ENCODE measurements at places on chromosomes 16 and 17. TPM values are rescaled to one million over a fixed set of nuclear protein-coding genes. Genes with fewer than 3 reads are reported as not detected.

Gene USH1G
- total RNA-seq = 0.48 TPM

Gene CCL7
- not detected for total RNA-seq

Gene MAF
- 4.2 TPM for total RNA-seq

Gene ZNF174
- total RNA-seq = 12.6 TPM

Gene SLC2A4
- total RNA-seq = 0.35 TPM

Gene MYH2
- total RNA-seq = not detected

Gene C1QTNF1
- 19.9 TPM for total RNA-seq

Gene HLF
- total RNA-seq = 19.8 TPM

Gene PIMREG
- total RNA-seq = 15.8 TPM

GRCh38 chr17:62760945-62761267 lies 47.2 kb downstream of the MARCHF10 start:
- no peaks in the 10 kb centered on the region for H3K4me1 ChIP-seq
- H3K36me3 ChIP-seq = no peaks in the 10 kb centered on the region
- no peak overlapping the region for H3K27ac ChIP-seq
- H3K27me3 ChIP-seq = no peaks in the 10 kb centered on the region
- DNase-seq = no peak

DNA sequence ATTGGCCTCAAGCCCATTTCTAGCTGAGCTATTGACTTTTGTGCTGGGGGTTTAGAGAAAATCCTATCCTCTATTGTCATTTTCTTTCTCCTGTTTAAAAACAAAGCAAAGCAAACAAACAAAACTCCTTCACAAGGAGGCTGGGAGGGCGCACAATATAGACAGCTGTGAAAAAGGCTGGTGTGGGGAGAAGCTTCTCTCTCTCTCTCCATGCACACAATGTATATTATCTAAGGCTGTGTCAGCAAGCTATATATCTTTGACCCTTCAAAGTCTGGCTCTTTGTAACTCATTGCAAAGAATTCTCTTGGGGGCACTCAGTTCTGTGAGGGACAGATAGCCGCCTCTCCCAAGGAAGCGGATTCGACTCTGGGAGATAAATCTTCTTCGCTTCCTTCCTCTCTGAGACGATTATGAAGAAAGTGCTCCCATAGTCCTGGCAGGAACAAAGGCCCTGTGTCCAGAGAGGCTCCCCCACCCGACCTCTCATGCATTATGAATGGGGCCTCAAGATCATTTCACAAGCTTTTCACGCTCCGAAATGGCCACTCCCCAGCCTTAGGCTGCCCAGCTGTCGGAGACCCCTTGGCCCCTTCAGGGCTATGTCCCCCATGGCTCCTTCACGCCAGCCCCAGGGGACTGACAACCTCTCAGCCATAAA lies 33.2 kb upstream of the MEAK7 start:
- H3K4me3 ChIP-seq = no peak overlapping the region
- H3K36me3 ChIP-seq = no peaks in the 10 kb centered on the region
- peaks cover 91% of the 10 kb centered on the region for H3K4me1 ChIP-seq
- no peaks in the 10 kb centered on the region for H3K27me3 ChIP-seq
- H3K27ac ChIP-seq = peak overlapping the region; percentile 73

GRCh38 chr16:51621610-51622009 lies 470.5 kb upstream of the SALL1 start:
- H3K27me3 ChIP-seq = no peaks in the 10 kb centered on the region
- no peak overlapping the region for H3K27ac ChIP-seq
- no peak for DNase-seq
- no peaks in the 10 kb centered on the region for H3K4me1 ChIP-seq

- no peak for DNase-seq
- no peaks in the 10 kb centered on the region for H3K36me3 ChIP-seq
- H3K4me3 ChIP-seq = no peak overlapping the region
- no peaks in the 10 kb centered on the region for H3K27me3 ChIP-seq
Observed at GRCh38 chr16:5781436-5781835, 683.8 kb upstream of the EEF2KMT start.

DNA sequence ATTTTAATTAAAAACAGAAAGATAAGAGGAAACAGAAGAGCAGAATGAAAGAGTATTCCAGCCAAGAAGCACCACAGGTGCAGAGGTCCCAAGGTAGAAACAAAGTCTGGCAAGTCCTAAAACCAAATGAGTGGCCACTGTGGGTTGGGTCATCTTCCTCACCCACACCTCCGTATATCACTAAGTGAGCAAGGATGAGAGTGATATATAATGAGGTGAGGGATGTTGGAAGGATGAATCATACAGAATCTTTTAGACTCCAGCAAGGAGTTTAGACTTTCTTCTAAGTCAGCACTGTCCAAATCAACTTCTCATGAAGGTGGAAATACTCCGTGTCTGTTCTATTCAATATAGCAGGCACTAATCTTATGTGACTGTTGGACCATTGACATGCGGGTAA lies 70.8 kb downstream of the SHISA9 start:
- H3K27me3 ChIP-seq = no peaks in the 10 kb centered on the region
- no peaks in the 10 kb centered on the region for H3K4me1 ChIP-seq
- H3K36me3 ChIP-seq = no peaks in the 10 kb centered on the region
- no peak overlapping the region for H3K27ac ChIP-seq

DNA sequence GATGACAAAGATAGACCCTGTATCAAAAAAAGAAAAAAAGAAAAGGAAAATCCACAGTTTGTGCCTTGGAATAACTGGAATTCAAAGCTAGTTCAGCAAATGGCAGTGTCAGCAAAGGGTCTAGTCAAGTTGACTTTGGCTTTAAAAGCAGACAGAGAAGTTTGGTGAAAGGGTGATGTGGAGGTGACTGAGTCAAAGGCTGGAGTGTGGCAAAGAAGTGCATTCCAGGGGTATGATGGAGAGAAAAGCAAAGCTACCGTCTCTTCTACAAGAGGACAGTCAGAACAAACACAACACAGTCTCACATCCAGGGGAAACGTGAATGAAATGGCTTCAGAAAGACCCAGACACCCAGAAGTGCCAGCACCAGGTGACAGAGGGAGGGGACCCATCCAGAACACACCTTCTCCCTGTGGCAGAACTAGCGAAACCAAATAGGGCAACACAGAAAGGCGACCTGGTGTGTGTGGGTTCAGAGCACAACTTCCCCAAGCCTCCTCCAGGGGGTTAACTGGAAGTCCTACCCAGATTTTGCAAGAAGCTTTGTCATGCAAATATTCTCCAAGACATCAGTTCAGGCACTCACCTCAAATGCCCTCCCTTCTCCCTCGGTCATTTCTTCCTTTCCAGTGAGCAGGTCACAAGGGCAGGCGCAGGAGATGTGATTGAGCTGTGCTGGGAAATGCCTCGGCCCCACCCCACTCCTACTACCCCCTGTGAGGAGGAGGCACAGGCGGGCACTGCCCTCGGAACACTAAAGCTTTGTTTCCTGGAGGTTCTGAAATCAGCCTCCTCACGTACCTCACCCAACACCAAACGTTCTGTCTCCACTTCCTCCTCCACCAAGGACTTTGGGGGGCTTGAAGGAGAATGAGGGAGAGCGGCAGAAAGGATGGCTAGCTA lies 481.9 kb downstream of the SOX9 start:
- peaks cover 11% of the 10 kb centered on the region for H3K4me1 ChIP-seq
- H3K36me3 ChIP-seq = no peaks in the 10 kb centered on the region
- no peak for DNase-seq
- no peak overlapping the region for H3K27ac ChIP-seq

DNA sequence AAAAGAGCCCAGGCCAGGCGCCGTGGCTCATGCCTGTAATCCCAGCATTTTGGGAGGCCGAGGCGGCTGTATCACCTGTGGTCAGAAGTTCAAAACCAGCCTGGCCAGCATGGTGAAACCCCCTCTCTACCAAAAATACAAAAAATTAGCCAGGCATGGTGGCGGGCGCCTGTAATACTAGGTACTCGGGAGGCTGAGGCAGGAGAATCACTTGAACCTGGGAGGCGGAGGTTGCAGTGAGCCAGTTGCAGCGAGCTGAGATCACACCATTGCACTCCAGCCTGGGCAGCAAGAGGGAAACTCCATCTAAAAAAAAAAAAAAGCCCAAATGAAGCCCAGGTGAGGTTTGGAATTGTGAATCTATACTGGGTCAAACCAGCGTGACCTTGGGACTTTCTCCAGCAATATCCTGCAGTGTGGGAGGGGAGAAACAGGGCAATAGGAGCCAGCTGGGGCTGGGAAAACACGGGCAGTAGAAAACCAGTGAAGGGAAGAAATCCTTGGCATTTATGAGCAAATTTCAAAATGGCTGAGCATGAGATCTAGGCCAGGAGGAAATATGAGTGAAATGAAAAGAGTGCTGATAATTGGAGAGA lies 8.2 kb upstream of the DHX8 start:
- DNase-seq = no peak
- no peak overlapping the region for H3K4me3 ChIP-seq
- H3K36me3 ChIP-seq = no peaks in the 10 kb centered on the region
- H3K27ac ChIP-seq = no peak overlapping the region

DNA sequence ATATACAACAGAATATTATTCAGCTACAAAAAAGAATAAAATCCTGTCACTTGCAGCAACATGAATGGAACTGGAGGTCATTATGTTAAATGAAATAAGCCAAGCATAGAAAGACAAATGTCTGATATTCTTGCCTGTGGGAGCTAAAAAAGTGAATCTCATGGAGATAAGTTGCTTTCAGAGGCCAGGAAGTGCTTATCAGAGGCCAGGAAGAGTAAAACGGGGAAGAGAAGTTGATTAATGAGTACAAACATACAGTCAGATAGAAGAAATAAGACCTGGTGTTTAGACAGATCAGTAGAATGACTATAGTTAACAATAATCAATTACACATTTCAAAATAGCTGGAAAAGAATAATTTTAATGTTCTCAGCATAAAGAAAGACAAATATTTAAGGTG lies 54.4 kb upstream of the CPHXL start:
- no peaks in the 10 kb centered on the region for H3K27me3 ChIP-seq
- H3K4me3 ChIP-seq = no peak overlapping the region
- no peak for DNase-seq
- no peaks in the 10 kb centered on the region for H3K4me1 ChIP-seq
- H3K36me3 ChIP-seq = no peaks in the 10 kb centered on the region
- H3K27ac ChIP-seq = no peak overlapping the region

DNA sequence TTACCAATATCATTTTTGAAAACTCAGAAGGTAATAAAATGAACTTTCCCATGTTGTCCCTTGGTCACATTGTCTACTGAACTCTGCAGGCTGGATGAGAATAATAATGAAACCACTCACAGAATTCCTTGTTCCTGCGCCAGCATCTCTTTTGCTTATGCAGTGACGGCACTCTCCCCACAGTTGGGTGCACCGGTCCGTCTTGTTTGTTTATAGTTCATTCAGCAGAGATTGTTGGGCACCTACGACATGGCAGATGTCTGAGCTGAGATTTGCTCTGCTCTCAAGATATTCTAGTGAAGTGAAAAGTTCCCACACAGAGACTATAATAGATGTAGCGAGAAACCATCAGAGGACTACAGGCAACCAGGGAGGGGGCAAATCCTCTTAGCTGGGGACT lies 375.7 kb upstream of the CDH11 start:
- no peak for DNase-seq
- H3K36me3 ChIP-seq = no peaks in the 10 kb centered on the region
- no peak overlapping the region for H3K4me3 ChIP-seq
- H3K27me3 ChIP-seq = no peaks in the 10 kb centered on the region
- H3K4me1 ChIP-seq = no peaks in the 10 kb centered on the region

DNA sequence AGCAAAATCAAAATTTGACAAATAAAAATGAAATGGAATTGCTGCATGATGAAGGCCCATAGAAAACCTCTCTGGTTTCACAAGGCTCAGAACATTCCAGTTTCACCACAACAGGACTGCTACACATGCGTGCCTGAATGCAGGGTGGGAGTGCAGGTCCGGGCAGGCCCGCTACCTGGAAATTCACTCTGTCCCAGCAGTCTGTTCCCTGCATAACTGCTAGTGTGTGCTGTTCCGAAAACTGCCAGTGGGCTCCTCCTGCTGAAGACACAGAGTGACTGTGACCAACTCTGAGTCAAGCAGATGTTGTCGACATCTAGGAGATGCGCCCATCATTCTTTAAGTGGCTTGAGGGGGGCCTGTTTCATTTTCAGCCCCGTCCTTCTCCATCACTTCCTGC lies 284.8 kb upstream of the MAF start:
- H3K4me3 ChIP-seq = no peak overlapping the region
- no peak for DNase-seq
- no peaks in the 10 kb centered on the region for H3K36me3 ChIP-seq
- no peaks in the 10 kb centered on the region for H3K27me3 ChIP-seq

GRCh38 chr17:74130276-74130675 lies 73.2 kb upstream of the RPL38 start:
- no peaks in the 10 kb centered on the region for H3K4me1 ChIP-seq
- no peaks in the 10 kb centered on the region for H3K36me3 ChIP-seq
- H3K4me3 ChIP-seq = no peak overlapping the region

- no peak overlapping the region for H3K4me3 ChIP-seq
- H3K36me3 ChIP-seq = no peaks in the 10 kb centered on the region
- H3K4me1 ChIP-seq = no peaks in the 10 kb centered on the region
- no peak for DNase-seq
- H3K27ac ChIP-seq = no peak overlapping the region
Observed at GRCh38 chr16:48932216-48932855, 322.4 kb upstream of the N4BP1 start.

DNA sequence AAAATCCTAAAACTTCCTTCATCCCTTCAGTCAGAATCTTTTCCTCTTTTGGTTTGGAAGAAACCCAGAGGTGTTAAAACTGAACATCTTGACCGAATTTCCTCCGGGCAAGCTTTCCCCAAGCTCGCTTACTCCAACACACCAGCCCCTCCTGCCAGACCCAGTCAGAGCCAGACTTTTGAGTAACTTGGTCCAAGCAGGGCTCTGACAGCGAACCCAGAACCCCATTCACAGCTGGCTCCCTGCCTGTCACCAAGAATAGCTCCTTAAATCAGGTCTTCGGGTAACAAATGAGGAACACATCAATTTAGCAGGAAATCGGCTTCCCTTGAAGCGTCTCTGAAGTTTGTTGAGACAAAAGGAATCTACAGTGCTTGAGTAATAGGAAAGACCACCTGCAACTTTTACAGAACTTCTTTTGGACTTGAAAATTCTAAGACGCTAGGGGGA lies 27.3 kb downstream of the GAS7 start:
- no peaks in the 10 kb centered on the region for H3K4me1 ChIP-seq
- H3K27me3 ChIP-seq = no peaks in the 10 kb centered on the region
- no peaks in the 10 kb centered on the region for H3K36me3 ChIP-seq
- H3K27ac ChIP-seq = no peak overlapping the region

DNA sequence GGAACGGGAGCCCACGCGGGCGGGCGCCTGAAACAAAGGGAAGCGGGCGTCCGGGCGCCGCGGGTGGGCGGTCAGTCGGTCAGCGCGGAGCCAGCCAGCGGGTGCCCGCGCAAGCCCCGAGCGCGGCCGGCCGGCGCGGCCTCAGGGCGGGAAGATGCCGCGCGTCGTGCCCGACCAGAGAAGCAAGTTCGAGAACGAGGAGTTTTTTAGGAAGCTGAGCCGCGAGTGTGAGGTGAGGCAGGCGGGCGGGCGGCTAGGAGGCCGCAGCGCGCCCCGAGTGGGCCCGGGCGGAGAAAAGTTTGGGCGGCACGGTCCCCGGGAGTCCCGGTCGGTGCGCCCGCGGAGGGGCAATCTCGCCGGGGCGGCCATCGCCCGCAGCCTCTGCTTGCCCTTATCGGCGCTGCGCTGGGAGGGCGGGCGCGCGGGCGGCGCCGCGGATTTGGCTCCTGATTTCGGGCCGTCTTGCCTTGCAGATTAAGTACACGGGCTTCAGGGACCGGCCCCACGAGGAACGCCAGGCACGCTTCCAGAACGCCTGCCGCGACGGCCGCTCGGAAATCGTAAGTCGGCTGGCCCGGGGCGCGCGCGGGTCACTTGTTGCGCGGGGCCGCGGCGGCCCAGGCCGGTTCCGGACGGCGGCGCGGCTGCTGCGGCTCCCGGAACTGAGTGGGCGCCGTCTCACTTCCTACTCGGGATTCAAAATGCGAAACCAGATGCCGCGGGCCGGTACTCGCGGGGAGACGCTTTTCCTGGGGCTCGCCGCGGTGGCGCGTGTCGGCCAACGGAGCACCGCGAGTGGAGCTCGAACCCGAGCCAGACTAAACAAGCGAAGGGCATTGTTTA lies 526 bp downstream of the CBFB start:
- H3K36me3 ChIP-seq = no peaks in the 10 kb centered on the region
- peak overlapping the region; percentile 90 for H3K27ac ChIP-seq
- peaks cover 23% of the 10 kb centered on the region for H3K4me1 ChIP-seq
